Activated CD4-positive, alpha-beta T cell treated with anti-CD3 and anti-CD28 coated beads for 4 hours (primary cell): ENCODE measurements at places on chromosomes 3 and 15.

GRCh38 chr15:60382773-60383674 lies 14.8 kb downstream of the ANXA2 start:
- no peak for DNase-seq

GRCh38 chr15:98842192-98842972 lies 165.2 kb downstream of the PGPEP1L start:
- DNase-seq: no peak

GRCh38 chr3:107769882-107770281 lies 247.1 kb downstream of the BBX start:
- no peak for DNase-seq

GRCh38 chr3:159652452-159652851 lies 336.2 kb upstream of the IL12A start:
- DNase-seq: no peak

DNA sequence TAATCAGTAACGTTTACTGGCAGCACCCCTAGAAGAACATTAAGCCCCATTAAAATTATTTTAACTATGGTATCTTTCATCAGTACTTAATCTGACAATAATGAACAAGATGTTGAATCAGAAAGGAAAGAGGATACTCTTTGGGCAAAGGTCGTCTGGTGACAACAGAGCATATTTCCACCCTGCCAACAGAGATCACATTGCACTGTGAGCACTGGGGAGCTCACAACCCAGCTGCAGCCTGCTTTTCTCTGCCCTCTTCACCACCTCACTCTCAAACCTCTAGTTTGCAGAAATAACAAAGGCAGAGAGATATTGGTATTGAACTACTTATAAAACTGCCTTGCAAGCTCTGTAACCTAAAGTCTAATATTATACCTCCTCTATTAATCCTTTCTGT lies 130.0 kb downstream of the FBN1 start:
- no peak for DNase-seq

DNA sequence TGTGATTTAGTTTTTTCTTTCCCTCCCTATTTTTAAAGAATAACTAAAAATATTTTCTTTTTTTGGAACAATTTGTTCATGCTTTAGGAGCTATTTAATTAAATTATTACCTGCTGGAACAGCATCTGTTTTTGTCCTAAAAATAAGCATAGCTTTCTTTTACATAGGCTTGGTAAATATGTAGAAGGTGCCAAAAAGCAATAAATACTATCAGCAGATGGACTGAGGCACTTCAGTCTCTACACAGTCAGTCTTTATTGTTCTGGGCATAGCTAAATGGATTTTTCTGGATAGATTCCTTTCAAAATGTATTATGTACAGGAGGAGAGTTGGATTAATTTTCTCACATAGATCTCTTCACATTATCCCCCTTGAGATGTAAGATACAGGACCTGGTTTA lies 223.5 kb downstream of the NAALADL2 start:
- DNase-seq: no peak

DNA sequence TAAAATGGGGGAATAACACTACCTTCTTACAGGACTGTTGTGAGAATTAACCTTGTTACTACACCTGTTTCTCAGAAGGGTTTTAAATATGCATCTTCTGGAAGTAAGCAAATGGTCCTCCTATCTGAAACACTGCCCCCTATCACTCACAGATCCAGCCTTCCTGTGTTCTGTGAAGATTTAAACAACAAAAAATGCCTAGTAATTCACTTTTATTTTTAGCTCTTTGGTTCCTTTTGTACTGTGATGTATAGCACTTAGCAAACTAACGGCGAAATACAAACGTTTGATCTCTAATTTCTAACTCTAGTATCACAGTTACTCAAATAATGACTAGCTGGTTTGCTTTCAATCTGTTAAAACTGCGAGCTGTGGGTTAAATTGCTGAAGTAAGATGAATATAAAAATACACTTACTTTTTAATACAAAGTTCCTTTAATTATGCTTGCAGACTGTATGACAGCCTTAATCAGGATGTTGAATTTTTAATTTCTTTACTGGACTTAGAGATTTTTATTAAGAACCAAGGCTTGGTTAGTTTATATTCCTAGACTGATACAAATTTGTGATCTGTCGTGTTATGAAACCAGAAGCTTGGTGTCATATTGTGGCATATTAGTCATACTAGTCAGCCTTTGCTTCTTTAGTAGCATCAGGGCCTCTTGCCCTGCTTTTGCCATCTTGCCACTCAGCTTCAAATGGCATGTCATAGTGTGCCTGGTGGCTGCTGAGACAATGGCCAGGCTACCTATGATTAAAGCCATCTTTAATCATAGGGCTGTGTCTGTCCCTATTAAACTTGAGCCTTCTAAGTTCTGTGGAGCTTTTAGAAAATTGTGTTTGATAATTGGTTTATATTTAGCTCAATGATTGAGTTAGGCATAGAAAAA lies 9.2 kb downstream of the EIF3J start:
- DNase-seq: peak; percentile 22

GRCh38 chr15:27123808-27124207 lies 152.8 kb downstream of the GABRG3 start:
- no peak for DNase-seq

DNA sequence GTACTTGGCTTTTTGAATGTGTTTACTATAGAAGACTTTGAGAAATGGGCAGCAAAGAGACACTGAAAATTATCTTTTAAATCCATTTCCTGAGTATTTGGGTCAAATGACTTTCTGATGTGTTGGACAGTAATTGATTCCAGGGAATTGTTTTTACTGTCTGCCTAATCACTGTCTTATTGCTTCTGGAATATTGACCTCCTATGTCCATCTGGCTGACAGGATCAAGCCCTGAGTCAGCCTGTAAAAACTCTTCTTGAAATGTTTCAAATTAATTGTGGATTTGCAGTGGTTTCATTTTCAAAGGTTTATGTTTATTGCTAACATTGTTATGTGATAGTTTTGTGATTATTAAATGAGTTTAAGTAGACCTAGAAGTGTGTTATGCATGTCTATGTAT lies 50.6 kb upstream of the MLF1 start:
- no peak for DNase-seq

- DNase-seq: no peak
Observed at GRCh38 chr3:102933377-102933776, 498.6 kb downstream of the ZPLD1 start.

GRCh38 chr3:46095307-46095706 lies 68.0 kb upstream of the XCR1 start:
- no peak for DNase-seq

DNA sequence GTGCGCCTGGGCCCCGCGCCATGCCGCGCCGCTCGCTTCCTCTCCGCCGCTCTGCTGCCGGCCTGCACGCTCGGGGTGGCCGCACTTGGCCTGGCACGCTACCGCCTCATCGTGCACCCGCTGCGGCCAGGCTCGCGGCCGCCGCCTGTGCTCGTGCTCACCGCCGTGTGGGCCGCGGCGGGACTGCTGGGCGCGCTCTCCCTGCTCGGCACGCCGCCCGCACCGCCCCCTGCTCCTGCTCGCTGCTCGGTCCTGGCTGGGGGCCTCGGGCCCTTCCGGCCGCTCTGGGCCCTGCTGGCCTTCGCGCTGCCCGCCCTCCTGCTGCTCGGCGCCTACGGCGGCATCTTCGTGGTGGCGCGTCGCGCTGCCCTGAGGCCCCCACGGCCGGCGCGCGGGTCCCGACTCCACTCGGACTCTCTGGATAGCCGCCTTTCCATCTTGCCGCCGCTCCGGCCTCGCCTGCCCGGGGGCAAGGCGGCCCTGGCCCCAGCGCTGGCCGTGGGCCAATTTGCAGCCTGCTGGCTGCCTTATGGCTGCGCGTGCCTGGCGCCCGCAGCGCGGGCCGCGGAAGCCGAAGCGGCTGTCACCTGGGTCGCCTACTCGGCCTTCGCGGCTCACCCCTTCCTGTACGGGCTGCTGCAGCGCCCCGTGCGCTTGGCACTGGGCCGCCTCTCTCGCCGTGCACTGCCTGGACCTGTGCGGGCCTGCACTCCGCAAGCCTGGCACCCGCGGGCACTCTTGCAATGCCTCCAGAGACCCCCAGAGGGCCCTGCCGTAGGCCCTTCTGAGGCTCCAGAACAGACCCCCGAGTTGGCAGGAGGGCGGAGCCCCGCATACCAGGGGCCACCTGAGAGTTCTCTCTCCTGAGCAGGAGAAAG lies 951 bp downstream of the GPR62 start:
- no peak for DNase-seq

- DNase-seq: no peak
Observed at GRCh38 chr3:56960234-56960917, 100.1 kb upstream of the SPATA12 start.

GRCh38 chr3:41638381-41638780 lies 323.5 kb downstream of the ULK4 start:
- no peak for DNase-seq

- no peak for DNase-seq
Observed at GRCh38 chr3:99960941-99961340, 143.3 kb downstream of the CMSS1 start.

GRCh38 chr3:175743733-175744400 lies 884.7 kb downstream of the NAALADL2 start:
- DNase-seq: no peak

GRCh38 chr15:50028326-50028725 lies 90.7 kb downstream of the ATP8B4 start:
- no peak for DNase-seq

GRCh38 chr3:40550167-40550566 lies 25.4 kb downstream of the ZNF621 start:
- DNase-seq: no peak
